ENCODE measurements at places on chromosomes 11 and 22.

GRCh38 chr22:20653795-20654342 lies 120.0 kb upstream of the SERPIND1 start:
- DNase-seq = no peak

DNA sequence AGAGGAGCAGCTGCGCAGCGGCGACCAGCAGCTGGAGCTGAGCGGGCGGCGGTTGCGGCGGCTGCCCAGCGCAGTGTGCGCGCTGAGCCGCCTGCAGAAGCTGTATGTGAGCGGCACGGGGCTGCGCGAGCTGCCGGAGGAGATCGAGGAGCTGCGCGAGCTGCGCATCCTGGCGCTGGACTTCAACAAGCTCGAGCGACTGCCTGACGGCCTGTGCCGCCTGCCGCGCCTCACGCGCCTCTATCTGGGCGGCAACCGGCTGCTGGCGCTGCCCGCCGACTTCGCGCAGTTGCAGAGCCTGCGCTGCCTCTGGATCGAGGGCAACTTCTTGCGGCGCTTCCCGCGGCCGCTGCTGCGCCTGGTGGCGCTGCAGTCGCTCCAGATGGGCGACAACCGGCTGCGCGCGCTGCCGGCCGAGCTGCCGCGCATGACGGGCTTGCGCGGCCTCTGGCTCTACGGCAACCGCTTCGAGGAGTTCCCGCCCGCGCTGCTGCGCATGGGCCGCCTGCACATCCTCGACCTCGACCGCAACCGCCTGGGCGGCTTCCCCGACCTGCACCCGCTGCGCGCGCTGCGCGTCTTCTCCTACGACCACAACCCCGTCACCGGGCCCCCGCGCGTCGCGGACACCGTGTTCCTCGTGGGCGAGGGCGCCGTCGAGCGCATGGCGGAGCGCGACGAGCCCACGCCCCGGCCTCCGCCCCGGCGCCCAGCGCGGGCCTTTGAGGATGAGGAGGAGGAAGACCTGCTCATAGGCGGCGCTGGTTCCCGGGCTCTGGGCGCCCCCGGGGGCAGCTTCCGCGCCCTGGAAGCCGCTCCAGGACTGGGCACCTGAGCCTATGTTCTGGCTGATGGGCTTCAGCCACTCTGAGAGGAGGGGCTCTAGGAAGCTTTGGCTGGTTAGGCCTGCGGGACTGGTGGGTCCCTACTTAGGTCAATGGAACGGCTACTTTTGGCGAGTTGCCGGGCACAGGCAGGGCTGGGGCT lies 787 bp downstream of the LRRC10B start:
- DNase-seq = peak; percentile 52

DNA sequence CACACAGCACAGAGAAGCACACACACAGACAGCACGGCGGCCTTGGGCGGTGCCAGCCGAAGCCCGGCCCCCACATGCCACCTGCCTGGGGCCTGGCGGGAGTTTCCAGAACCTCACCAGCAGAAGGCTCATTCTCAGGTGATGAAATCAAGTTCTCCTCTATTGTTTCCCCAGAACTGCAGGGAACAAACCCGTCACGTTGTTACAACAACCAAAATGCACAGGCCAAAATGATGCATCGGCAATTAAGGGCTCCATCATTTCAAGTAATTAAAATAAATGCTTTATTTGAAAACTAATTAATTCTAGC lies 30.8 kb downstream of the GNB1L start:
- DNase-seq = no peak

GRCh38 chr22:43387815-43388214 lies 24.0 kb upstream of the MPPED1 start:
- DNase-seq = no peak

- DNase-seq = no peak
These were observed 14.0 kb upstream of the ACR start for GRCh38 chr22:50723991-50724390.

GRCh38 chr11:72643547-72643946 lies 30.7 kb downstream of the PDE2A start:
- DNase-seq = no peak

DNA sequence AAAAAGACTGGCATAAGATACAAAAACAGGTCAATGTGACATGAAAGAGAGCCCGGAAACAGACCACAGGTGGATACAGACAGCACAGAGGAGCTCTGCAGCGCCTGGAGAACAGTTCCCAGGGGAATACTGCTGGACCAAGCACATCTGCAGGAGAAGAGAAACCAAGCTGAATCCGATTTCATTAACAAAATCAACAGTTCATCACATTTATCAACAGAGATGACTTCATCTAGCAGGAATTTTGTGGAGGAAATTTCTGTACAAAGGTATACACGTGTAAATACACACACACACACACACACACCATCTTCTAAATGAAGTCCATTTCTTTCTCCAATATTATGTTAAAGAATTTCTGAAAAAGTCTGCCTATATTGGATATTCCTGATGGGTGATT lies 17.1 kb downstream of the YPEL1 start:
- no peak for DNase-seq

GRCh38 chr22:21594865-21595452 lies 27.4 kb downstream of the UBE2L3 start:
- no peak for DNase-seq

- DNase-seq = no peak
These were observed 699.1 kb downstream of the KCNA4 start for GRCh38 chr11:29317694-29318093.

DNA sequence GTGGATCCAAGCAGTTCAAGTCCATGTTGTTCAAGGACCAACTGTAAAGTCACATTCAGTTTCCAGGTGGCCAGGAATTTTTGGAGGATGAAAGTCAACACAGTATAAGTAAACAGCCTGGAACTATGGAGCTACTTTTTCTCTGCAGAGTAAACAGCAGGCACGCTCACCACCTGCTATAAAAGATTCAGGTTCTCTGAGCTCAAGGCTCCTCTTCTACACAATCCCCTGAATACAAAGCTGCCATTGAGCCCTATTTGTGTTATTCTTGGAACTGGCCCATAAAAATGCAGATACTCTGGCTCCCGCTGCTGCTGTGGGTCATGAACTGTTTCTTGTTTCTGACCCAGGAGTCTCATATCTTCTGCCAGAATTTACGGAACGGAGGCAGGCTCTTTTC lies 56.9 kb upstream of the PRR5 start:
- no peak for DNase-seq

- no peak for DNase-seq
These were observed 828.6 kb downstream of the TBC1D22A start for GRCh38 chr22:47591016-47591415.

DNA sequence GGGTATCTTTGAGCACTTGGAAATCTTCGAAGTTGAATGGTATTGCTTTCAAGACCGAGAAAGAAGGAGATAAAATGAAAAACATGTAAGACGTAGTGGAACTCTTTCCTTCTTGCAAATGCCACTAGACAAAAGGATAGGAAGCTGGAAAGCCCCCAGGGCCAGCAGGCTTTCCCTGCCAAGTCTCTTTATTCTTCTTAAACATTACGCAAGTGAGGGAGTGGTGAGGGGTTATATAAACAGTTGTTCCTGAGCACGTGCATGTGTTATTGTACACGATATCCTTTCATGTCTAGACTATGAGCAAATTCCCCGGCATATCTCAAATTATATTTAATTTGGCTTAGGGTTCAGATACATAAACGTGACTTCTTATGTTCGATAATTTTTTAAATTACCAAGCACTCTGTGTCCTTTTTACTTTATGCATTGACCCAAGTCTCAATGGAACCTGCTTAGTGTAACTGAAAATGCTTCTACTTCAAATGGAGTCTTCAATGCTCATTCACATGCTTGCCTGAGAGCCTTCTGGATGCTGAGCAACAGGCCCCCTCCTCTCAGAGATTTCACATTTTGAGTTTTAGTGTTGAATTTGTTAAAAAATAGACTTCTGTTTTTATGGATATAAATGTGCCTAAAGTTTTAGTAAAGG lies 59.0 kb downstream of the PPP2R1B start:
- DNase-seq = no peak

DNA sequence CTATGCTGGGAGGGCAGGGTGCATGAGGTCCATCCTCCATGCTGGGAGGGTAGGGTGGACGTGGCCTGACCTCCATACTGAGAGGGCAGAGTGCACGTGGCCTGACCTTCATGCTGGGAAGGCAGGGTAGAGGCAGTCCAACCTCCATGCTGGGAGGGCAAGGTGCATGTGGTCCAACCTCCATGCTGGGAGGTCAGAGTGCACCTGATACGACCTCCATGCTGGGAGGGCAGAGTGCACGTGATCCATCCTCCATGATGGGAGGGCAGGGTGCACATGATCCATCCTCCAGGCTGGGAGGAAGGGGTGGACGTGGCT lies 622.2 kb downstream of the BRD1 start:
- no peak for DNase-seq

- DNase-seq = no peak
These were observed 12.2 kb downstream of the SLC43A3 start for GRCh38 chr11:57414612-57415212.

- no peak for DNase-seq
These were observed 89.6 kb downstream of the CSNK2A3 start for GRCh38 chr11:11263238-11264005.

- no peak for DNase-seq
These were observed 64.6 kb downstream of the CTTN start for GRCh38 chr11:70462818-70463477.

GRCh38 chr11:3826721-3827120 lies 14.0 kb downstream of the RHOG start:
- DNase-seq = no peak

GRCh38 chr11:72014761-72015320 lies 16.1 kb downstream of the IL18BP start:
- DNase-seq = no peak

DNA sequence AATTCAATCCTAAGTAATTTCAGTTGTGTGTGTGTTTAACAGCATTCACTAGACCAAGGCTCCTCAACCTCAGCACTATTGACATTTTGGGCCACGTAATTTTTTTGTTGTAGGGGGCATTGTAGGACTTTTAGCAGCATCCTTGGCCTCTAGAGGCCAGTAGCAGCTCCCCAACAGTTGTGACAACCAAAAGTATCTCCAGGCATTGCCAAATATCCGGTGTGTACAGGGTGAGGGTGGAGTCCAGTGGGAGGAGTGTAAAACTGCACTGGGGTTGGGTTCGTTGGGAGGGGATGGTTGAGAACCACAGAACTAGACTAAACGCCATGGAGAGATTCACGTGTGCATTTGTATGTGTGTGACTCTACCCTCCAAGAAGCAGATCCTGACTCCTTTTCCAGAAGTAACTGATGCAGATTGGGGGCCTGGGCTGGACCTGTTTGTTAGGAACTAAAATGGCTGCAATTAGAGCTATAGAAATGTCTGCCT lies 5.9 kb upstream of the PHF21A start:
- no peak for DNase-seq

GRCh38 chr11:12626616-12627015 lies 47.6 kb upstream of the TEAD1 start:
- no peak for DNase-seq

DNA sequence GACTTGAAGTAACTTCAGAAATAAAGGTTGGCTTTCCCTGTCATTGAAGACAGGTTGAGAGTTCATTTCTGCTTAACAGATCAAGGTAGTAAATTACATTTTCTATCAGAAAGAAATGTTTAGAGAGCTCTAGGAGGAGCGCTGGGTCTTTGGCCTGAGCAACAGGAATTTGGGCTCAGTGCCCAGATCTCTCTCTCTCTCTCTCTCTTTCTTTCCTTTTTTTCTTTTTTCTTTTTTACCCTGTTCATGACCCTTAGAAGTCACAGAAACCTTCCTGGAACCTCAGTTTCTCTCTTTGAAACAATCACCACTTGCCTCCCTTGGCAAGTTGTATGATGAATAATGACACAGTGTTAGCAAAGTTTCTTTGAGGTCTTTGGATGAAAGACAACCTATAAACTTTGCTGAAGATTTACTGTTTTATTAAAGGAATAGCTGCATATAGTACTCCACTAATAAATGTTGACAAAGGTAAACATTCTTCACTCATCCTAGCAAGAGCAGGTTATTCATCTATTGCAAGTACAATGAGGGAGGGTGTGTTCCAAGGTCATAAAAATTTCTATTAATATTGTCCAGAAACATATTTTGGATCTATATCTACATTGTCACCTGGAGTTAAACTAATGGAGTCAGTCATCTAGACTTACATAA lies 35.5 kb upstream of the RASSF10 start:
- no peak for DNase-seq

DNA sequence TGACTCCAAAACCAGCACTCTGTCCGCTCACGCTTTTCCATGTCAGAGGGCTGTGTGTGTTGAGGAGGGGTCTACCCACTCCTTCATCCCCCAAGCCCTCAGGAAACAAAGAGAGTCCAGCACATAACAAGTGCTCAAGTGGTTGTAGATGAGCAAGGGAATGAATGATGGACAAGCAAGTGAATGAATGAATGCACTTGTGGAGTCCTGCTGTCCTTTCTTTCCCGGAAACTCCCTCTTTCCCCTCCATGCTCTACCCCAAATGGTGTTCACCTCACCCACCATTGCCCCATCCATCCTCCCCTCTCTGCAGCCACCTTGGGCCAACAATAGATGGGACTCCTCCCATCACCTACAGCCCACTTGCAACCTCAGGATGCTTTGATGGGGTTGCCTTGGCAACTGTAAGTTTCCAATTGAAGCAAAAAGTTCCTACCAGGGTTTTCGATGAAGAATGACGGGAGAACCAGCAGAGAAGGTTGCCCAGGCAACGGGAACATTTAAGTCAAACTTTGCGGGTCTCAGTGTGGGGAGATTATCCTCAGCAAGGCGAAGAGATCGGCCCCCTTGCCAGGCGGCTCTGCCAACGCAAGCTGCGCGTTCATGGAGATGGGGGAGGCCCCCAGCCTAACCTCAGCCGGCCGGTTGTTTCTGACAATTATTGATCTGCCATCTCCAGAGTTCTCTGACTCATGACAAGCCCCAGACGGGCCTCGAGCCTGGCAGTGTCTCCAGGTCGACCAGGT lies 51.1 kb downstream of the MCM5 start:
- no peak for DNase-seq
